ENCODE measurements at places on chromosomes 4 and X.
A peak's percentile ranks its signal among the peaks of the same experiment; 100 is the strongest.

- DNase-seq: no peak
These were observed at the start of gene IL21 for GRCh38 chr4:122621016-122621507. Gene IL21, minus strand, starts transcription at chr4:122621066. Its CDS starts 55 bp downstream, at chr4:122621011.

GRCh38 chrX:108582151-108582550, 142.5 kb downstream of the COL4A5 start:
- DNase-seq: no peak

DNA sequence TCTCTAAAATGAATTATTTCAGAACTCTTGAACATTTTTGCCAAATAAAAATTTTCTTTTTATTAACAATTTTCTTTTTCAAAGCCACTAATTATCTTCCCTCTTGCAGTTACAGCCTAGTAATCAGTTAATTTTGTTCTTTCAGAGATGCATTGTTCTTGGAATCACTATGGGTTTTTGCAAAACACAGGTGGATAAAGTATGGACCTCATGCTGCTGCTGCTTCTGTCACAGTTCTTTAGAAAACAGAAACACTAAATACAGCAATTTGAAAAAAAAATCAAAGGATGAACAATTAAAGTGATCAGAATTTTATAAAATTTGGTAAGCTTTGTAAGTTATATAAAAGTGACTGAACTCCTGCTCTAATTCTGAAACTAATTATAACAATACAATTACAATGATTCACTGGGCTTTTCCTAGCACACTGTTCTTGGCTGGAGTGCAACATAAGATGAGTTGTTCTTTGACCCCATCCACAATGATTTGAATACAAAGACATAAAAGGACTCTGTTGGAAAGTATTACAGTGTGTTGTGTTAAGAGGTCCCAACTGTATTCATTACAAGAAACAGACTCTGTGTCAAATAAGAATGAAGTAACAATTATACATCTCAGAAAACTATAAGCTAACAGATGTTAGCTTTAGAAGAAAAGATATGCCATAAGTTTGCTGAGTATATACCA, 59.4 kb upstream of the GK2 start:
- DNase-seq: no peak

DNA sequence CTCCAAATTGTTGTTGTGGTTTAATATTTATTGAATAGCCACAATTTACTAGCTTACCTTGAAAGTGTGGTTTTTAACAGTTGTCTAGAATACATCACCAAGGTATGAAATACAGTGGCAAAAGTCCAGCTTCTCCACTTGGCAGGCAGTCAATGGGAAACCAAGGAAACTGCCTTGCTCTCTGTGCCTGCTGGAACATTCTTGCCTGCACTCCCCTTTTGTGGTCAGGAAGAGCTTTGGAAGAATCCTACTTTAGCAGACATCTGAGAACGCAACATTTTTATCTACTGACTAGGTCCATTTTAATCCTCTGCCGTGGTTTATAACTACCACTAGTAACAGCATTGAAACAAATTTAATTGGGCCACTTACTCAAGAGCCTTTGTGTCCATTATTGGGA, 64.5 kb downstream of the TENM3 start:
- DNase-seq: no peak

- no peak for DNase-seq
These were observed 135.7 kb upstream of the SCML1 start for GRCh38 chrX:17601441-17602200.

- DNase-seq: peak; percentile 3
These were observed 897.5 kb downstream of the PCDH7 start for GRCh38 chr4:31617667-31618066.

DNA sequence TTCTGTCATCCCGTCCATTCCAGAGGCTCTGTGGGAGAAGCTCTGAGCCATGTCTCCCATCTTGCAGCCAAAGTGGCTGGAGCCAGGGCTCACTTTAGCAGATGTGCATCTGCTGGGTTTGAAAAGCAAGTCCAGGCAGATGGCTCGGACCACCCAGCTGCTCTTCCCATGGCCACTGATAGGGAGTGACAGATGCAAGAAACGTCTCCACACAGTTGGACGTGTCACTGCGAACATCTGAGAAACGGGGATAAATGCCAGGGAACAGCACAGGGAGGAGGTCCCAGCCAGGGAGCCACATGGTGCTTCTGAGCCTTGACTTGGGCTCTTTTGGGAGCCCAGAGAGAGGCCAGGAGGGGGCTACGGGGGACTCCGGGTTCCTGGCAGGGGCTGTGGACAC, 242.3 kb downstream of the AFAP1 start:
- no peak for DNase-seq

DNA sequence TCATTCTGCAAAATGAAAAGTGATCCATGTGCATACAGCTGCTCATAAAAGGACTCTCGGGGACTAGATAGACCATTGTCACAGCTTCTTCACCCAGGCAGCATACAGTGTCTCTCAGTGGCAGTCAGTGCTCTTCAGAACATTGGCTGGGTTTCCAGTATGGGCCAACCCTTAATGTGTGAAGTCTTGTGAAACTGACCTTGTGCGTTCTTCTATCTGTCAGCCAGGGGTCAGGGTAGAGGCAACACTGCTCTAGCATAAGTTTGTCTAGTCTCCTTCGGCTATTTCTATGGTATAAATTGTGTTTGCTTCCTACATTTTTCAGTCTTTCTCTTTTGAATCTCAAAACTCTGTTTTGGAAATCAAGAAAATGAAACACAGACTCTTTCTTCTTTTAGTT, 37.0 kb upstream of the SMIM31 start:
- DNase-seq: no peak

DNA sequence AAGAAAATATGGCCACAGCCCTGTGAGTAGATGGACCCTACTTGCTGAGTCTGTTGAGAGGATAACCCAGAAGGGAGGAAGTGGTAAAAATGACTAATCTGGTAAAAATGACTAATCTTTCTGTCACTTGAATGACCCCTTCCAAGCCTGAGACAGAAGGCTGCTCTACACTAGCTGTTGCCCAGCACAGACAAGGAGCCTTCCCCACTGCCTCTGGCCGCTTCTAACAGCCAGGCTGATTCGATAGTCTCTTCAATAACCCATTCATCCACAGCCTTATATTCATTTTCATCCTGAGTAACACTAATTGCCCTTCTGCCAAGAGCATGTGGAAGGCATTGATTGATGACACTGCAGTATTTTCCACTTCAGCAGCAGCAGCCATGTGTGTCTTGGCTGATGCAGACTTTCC, 18.4 kb downstream of the MAGEB17 start:
- DNase-seq: peak; percentile 44

DNA sequence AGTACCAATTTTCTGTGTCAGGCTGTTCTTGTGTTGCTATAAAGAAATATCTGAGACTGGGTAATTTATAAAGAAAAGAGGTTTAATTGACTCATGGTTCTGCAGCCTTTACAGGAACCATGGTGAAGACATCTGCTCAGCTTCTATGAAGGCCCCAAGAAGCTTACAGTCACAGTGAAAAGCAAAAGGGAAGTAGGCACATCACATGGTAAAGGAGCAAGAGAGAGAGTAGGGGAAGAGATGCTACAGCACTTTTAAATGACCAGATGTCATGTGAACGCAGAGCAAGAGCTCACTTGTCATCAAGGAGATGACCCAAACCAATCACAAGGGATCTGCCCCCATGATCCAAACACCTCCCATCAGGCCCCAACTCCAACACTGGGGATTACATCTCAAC, 174.3 kb downstream of the ATP10D start:
- no peak for DNase-seq

DNA sequence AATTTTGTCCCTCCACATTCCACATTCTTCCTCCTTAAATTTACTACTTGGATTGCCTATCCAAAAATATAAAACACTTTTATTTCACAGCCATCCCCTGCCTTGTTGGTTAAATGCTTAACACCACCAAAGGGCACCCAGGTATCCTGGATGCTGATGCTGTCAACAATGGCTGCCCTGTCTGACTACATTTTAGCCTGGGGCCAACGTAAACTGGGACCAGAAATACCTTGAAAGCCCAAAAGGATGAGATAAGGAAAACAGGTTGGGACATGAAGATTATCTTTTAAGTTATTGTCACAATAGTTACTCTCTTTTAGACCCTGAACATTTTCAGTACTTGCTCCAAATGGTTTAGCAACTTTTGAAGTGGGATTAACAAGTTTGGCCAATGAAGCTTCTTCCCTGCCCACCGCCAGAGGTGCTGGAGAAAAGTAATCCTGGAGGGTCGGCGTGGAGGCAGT, 775 bp upstream of the YIPF6 start:
- DNase-seq: peak; percentile 29

DNA sequence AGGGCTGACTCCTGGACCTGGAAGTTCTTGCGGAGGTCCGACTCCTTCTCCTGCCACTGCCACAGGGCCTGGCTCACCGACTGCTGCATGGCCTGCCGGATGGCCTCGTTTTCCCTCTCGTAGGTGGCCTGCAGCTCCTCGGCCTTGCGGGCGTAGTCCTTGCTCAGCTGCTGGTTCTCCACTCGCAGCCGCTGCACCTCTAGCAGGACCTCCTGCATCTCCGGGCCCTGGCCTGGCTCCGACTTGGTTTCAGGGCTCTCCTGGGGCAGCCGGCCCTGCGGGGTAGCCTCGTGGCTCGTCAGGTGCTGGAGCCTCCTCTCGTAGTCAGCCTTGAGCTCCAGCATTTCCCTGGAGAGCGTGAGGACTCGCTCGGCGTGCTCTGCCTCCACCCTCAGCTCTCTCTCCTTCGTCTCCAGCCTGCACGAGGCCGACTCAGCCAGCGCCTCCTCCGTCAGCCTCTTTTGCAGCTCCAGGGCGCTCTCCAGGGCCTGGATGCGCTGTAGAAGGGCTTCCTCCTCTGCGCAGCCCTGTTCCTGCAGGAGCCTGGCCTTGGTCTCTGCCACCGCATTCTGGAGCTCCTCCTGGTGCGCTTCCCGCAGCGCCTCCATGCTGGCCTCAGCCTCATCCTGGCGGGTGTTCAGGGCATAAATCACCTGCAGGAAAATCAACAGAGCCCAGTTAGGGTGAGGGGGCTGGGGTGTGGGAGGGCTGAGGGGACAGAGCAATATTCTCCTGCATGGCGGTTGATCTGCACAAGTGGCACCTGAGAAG, 72.2 kb downstream of the FAM184B start:
- no peak for DNase-seq

DNA sequence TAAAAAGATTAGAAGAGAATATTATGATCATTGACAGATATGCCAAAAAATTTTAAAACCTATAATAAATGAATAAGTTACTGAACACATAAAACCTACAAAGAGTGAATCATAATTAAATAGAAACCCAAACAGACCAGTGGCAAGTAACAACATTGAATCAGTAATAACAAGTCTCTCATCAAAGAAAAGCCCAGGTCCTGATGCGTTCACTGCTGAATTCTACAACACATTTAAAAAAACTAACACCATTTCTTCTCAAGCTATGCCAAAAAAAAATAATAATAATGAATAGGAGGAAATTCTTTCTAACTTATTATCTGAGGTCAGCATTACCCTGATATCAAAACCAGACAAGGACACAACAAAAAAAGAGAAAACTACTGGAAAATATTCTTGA, 30.6 kb downstream of the ACTRT1 start:
- DNase-seq: no peak

- peak; percentile 22 for DNase-seq
These were observed 21.0 kb upstream of the TMSB15B start for GRCh38 chrX:103941201-103941975.

Measured in GM13976 (cell line).